ENCODE measurements at places on chromosomes 4 and X.

GRCh38 chrX:111490688-111491087 is 20.8 kb upstream of the SERTM2 start:
- no peak for DNase-seq

- DNase-seq: no peak
Measured at GRCh38 chr4:123450393-123450792, 53.8 kb downstream of the SPRY1 start.

GRCh38 chr4:149723065-149723464 is 92.6 kb downstream of the IQCM start:
- no peak for DNase-seq

- DNase-seq: no peak
Measured at GRCh38 chr4:83917572-83917971, 381.7 kb downstream of the GPAT3 start.

DNA sequence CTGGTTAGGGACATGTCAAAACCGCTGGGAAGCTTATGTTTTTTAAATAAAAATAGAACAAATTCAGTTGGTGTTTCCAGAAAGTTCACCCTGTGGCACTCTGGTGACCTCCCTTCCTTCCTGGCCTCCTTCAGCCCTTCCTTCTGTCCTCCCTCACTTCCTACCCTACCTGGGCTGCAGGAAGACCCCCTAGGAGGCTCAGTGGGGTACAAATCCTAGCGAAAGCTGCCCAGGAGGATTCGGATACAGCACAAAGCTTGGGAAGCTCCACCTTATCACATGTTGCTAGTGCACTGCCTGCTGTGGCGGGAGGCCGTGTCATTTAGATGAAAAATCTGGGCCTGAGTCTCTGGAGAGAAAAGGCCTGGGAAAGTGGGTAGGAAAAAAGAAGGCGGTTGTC is 60.5 kb downstream of the FHDC1 start:
- DNase-seq: no peak

Measured in HAP-1 (cell line).